ENCODE measurements at places on chromosomes 12 and 14.

GRCh38 chr12:106954462-106955376 lies 988 bp upstream of the TMEM263 start:
- DNase-seq: peak; percentile 2

GRCh38 chr14:100851586-100851916 lies 25.6 kb downstream of the MEG3 start:
- DNase-seq: no peak

GRCh38 chr14:99991331-99991730 lies 73.9 kb upstream of the EVL start:
- no peak for DNase-seq

DNA sequence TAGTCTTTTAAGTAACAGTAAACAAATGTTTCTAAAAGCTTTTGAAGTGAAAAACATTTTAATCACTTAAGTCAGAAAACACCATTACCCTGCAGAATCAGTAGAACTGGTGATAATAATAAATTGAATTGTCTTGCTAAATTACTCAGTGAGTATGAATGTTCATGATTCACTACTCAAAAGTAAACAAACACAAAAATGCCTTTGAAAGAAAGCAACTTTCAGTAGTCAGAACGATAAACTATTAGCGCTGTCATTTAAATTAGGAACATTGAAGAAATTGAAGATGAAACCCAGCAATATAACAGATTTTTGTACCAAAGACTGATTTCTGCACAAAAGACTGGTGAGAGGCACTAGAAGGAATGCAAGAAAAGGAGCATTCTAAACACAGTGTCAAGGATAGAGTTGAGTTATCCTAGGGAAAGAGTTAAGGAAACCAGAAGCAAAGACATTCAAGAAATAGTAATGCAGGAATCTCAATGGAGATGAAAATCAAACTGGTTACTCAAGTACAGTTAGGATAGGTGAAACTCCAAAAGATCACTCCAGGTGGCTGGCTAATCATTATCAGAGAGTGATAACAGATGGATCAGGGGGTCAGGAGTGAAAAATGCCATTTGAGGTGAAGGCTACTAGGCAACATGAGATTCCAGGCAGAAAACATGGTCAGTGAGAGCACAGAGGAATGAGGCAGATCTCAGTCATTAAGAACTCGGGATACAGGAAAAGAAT lies 77.4 kb upstream of the ALG10 start:
- DNase-seq: no peak

- DNase-seq: peak; percentile 35
Measured at GRCh38 chr12:104682790-104683279, 226.1 kb downstream of the CHST11 start.

DNA sequence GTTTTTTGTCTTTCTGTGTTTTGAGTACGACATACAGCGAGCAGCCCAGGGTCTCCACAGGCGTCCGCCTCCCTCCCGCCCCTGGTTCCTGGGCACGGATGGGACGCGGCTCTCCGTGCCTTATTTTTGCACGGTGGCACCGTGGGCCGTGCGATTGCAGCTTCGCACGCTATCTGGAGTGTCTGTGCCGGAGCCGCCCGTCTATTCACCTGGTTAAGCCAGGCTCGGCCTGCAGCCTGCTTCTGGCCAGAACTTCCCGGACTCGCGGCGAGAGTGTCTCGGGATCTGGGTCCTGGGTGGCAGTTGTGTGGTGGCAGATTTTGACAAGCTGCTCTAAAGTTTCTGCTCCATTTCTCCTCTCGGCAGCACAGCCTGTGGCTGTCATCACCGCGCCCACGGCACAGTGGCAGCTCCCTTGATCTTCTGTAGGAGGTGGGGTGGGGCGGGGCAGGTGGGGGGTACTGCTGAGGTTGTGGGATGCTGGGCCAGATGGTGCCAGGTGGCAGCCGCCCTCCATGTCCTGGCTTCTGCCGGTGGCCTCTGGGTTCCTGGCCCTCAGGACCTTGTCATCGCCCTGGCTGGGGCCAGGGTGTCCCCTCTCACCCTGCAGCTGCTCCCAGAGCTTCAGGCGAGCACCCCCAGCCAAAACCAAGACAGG lies 2.9 kb downstream of the MMP17 start:
- no peak for DNase-seq

DNA sequence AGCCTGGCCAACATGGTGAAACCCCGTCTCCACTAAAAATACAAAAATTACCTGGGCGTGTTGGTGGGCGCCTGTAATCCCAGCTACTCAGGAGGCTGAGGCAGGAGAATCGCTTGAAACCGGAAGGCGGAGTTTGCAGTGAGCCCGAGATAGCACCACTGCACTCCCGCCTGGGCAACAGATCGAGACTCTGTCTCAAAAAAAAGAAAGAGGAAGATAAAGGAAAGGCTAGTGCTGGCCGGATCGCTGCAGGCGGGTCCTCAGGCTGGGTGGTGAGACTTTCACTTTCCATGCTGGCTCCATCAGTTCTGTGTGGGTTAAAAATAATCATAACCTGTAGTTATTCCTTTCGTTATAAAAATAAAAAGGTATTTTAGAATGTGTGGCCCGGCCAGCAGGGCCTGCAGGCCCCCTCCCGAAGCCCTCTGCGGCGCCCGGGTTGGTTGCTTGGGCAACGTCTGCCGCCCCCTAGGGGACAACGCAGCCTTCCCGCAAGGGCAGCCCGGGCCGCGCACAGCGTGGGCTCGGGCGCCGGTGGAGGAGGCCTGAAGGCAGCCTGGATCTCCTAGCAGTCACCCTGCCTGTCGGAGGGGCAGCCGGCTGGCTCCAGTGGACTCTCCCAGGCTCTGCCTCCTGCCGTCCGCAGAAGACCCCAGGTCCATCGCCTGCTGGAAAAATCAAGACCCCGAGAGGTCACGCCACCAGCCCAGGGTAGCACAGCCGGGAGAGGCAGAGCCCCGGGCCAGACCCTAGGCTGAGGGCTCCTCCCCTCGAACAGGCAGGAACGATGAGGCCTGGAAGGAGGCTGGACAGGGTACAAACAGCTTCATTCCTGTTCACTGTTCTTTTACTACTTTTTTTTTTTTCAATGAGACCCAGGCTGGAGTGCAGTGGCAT lies 5.0 kb upstream of the SLC25A47 start:
- peak; percentile 61 for DNase-seq

DNA sequence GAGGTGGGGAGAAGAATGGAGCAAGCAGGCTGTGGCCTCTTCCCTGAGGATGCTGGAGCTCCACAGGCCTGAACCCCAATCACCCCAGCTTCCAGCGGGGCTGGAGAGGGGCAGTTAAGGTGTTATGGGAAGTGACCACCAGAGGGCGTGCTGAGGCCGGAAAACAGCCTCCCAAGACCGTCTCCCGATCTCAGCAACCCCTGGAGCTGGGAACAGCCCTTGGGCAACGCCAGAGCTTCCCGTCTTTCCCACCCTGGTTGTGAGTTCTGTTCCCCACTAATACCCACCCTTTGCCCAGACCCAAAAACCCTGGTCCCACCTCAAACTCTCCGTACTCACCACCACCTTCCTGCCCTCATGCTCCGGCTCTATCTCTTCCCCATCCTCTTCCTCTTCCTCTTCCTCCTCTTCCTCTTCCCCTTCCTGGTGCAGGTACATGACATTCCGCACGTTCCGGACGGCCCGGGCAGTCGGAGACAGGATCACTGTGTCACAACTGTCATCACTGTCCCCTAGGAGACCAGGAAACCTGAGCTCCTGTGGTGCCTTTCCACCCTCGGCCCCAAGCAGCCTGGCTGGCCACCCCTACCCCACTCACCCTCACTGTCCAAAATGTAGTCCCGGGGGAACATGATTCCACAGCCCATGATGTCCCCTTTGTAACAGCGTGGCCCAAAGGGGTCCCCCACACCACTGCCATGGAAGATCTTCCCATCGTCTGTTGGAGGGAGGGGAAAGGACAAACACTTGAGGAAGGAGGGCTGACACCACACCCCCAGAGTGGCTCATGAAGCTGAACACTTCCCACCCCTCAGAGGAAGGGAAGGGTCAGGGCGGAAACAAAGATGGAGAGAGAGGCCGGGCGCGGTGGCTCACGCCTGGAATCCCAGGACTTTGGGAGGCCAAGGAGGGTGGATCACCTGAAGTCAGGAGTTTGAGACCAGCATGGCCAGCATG lies 12.9 kb downstream of the SPRYD3 start:
- peak; percentile 64 for DNase-seq

DNA sequence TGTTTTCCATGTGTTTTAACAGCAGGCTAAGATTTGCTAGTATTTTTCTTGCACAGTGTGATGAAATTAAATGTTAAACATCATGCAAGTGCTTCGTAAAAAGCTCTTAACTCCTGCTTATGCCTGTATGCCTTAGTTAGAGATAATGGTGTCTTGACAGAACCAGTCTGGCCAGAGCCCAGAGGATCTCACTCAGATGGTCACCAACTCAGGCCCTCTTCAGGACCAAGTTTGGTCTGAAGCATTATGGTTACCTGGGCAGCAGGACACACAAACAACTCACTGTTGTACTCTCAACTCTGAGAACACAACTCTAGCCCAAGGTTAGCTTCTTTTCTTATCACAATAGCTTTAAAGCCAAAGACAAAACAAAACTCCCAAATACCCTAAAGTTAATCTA lies 115.4 kb downstream of the KIF21A start:
- DNase-seq: no peak

GRCh38 chr14:80958226-80958625 lies 2.8 kb downstream of the TSHR start:
- DNase-seq: no peak

DNA sequence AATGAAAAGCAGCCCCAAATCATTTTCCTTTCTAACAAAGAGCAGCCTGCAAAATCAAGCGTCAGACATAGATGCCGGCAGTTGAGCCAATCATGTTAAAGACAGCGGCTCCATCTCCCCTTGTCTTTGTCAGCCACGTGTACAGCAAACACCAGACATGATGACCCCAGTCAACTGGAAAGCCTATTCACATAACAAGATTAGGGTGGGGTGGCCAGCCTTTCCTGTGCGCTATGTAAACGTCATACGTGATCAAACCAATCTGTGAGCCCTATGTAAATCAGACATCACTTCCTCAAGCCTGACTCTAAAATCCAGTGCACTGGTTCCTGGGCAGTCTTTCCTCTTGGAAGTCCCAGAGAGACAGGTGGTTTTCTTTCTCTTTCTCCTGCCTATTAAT lies 9.9 kb upstream of the FICD start:
- no peak for DNase-seq

Measured in stimulated activated CD8-positive, alpha-beta memory T cell treated with anti-CD3 and anti-CD28 coated beads, Interleukin-15, amount 100 ng/mL, for 1 hour (primary cell).